CD8-positive, alpha-beta memory T cell (primary cell): ENCODE measurements at places on chromosomes 4 and X.
A peak's percentile ranks its signal among the peaks of the same experiment; 100 is the strongest.

GRCh38 chr4:146998157-146998556 is 52.5 kb upstream of the TTC29 start:
- H3K27ac ChIP-seq, result no peak overlapping the region
- no peaks in the 10 kb centered on the region for H3K27me3 ChIP-seq
- no peaks in the 10 kb centered on the region for H3K4me1 ChIP-seq
- H3K36me3 ChIP-seq, result no peaks in the 10 kb centered on the region

DNA sequence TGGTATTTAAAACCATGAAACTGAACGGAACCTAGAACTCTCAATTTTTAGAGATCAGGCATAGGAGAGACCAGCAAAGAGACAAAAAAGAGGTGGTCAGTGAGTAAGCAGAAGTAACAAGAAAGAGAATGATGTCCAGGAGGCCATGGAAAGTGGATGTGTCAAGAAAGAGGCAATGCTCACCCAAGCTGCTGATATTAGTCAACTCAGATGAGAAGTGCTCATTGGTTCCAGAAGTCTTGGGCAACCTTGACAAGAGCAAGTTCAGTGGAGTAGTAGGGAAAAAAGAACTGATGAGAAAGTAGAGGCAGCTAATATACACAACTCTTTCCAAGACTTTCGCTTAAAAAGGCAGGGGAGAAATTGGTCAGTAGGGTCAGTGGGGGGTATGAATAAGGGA is 23.0 kb upstream of the CCDC149 start:
- no peak overlapping the region for H3K4me3 ChIP-seq
- DNase-seq, result no peak
- no peak overlapping the region for H3K27ac ChIP-seq
- H3K27me3 ChIP-seq, result no peaks in the 10 kb centered on the region

GRCh38 chr4:11337287-11337686 is 91.4 kb downstream of the HS3ST1 start:
- H3K4me3 ChIP-seq, result no peak overlapping the region
- H3K36me3 ChIP-seq, result no peaks in the 10 kb centered on the region
- H3K4me1 ChIP-seq, result no peaks in the 10 kb centered on the region

DNA sequence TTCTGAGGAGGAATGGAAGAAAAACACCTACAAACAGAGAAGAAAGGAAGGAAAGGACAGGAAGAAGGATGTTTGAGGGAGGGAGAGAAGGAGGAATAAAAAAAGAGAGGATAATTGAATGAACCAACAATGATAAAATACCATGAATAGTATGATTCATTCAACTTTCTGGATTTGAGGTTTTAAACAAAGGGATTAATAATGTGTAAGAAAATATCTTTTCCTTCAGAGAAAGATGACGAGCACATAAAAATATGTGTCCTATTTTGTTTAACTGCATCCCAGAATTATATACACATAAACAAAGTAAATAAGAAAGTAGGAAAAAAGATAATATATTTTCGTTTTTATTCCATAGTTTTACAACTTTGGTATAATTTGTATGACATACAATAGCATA is 1380.4 kb downstream of the STIM2 start:
- H3K4me3 ChIP-seq, result no peak overlapping the region
- no peaks in the 10 kb centered on the region for H3K27me3 ChIP-seq
- H3K27ac ChIP-seq, result no peak overlapping the region
- no peaks in the 10 kb centered on the region for H3K4me1 ChIP-seq

DNA sequence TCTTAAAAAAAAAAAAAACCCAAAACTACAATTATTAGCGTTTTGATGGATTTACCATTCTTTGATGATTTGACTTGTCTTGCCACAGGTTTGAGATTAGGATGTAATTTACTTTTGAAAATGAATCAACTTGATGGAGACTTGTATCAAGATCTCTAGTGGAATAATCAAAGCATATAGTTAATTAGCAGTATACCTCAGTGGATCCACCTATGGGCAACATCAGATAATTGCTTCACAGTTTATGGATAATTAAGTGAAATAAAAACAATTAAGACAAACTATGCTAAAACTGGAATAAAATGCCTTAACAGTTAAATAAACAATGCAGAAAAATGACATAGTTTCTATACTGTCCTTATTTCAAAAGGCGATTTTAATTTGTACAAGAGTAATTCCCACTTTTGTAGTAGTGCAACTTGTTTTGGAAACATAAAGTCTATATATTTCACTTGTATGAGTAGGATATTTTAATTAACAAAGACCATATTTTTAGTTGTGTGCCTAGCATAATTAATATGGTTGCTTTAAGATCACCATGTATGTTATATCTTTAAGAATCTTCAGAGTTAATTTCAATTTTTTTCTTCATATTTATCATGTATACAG is 4.2 kb downstream of the CPEB2 start:
- no peak overlapping the region for H3K27ac ChIP-seq
- H3K27me3 ChIP-seq, result no peaks in the 10 kb centered on the region
- peak; percentile 31 for DNase-seq
- H3K4me1 ChIP-seq, result peaks cover 11% of the 10 kb centered on the region
- no peak overlapping the region for H3K4me3 ChIP-seq
- H3K36me3 ChIP-seq, result no peaks in the 10 kb centered on the region

GRCh38 chr4:24322511-24322910 is 261.8 kb downstream of the DHX15 start:
- DNase-seq, result no peak
- H3K27ac ChIP-seq, result no peak overlapping the region
- H3K36me3 ChIP-seq, result no peaks in the 10 kb centered on the region
- no peak overlapping the region for H3K4me3 ChIP-seq
- H3K4me1 ChIP-seq, result no peaks in the 10 kb centered on the region
